ENCODE measurements at places on chromosomes 3 and 15.

- no peak for DNase-seq
Observed at GRCh38 chr3:27487383-27487782, 3.2 kb upstream of the SLC4A7 start.

- no peak for DNase-seq
Observed at GRCh38 chr3:182739619-182740018, 53.7 kb upstream of the ATP11B start.

DNA sequence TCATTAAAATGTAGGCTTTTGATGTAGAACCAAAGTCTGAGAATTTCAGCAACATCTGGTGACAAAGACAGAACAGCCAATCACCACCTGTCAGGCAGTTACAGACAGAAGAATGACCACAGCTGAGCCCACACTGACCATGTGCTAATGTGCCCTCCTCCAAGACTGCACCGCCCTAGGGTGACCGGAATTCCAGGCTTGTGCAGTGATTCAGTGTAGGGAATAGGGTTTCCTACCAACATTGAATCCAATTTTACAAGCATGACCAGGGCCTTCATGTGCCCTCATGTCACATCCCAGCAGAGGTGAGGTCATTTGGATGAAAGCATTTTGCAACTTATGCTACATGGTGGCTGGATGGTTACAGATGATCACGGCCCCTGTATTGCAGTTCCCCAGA is 412.5 kb downstream of the SOX2 start:
- no peak for DNase-seq

- DNase-seq, result no peak
Observed at GRCh38 chr3:190718671-190719070, 143.8 kb downstream of the GMNC start.

DNA sequence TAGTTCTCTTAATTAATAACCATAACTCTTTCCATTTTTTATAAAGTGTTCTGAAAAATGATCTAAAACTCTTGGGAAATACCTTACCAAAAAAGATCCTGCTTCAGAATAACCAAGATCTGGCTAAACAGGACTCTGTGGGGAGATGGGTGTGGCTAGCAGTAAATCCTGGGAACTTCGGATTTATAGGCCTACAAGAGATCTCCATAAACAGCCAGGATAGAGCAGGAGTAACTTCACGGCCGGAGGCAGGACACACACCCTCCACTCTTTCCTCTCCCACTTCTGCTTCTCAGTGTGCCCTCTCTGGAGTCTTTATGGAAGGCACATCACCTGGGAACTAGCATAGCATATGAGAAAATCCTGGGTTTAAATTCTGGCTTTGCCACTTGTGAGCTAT is 309.4 kb upstream of the SOX2 start:
- no peak for DNase-seq

DNA sequence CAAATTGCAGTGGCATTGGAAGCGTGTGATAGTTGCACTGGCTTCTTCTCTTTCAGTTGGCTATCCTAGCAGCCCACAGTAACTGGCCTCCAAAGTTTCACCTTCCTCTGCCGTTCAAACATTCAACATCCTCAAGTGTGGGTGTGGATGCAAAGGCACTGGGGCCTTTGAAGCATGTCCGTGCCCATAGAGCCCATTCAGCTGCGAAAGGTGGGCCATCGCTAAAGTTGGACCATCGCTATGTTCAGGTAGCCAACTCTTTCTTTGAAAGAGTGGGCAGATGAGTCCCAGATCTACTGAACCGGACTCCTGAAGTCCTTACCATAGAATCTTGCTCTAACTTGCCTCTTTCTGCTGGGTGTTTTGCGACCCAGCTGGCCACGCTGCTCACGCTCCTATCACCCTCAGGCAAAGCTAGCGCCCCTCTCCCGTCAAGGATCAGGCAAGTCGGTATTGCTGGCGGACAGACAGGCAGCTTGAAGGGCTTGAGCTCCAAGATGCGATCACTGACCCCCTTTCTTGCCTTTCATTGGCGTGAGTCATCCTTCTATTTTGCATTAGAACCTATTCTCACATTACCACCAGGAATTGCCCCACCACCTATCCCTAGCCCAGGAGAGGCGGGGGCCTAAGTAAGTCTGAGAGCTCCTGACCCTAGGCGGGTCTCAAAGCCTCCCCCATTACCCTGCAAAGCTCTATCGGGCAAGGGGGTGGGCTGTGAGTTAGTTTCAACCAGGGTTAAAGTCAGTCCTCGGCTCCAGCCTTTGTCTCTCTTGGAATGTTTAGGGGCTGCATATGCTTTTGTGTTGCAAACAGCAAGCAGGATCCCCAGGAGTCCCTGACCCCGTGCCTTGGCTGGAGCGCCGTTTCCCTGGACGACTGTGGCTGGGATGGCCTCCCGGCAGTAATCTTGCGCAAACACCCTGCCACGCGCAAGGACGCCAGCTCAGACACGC is 28.7 kb downstream of the ZIC4 start:
- no peak for DNase-seq

GRCh38 chr3:30167541-30168011 is 438.8 kb upstream of the TGFBR2 start:
- DNase-seq, result no peak

DNA sequence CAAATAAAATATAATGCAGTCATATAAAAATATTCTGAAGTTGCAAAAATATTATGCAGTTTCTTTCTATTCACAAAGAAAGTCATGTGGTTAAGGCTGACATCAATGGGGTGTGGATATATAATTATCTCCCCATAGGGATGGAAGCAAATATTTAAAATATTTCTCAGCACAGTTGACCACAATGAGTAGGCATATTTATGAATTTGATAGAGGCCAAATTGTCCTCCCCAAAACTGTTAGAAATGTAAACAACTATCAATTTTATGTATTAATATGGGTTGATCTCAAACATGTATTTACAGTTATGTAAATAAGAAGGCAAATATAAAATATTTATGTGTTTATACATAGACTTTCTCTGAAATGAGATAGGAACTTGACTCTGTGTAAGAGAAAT is 246.0 kb upstream of the CBLB start:
- no peak for DNase-seq

DNA sequence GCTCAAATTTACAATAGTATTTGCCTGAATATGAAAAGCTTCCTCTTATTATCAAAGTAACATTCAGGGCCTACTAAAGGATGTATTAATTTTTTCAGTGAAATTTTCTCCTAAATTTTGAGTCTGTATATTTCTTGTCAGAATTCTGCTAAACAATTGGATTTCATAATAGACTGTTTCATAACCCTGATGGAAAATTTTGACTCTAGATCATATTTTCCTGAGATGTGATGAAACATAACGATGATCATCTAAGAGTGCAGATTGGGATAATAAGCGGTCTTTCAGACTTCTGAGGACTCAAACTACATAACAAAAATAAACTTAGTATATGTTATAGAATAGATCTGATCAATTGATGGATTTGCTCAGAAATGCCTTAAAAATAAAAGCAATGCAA is 574.5 kb upstream of the TBL1XR1 start:
- DNase-seq, result no peak

GRCh38 chr15:89591834-89592233 is 16.6 kb downstream of the TICRR start:
- DNase-seq, result no peak

GRCh38 chr3:33482111-33482521 is 41.9 kb upstream of the UBP1 start:
- DNase-seq, result no peak

DNA sequence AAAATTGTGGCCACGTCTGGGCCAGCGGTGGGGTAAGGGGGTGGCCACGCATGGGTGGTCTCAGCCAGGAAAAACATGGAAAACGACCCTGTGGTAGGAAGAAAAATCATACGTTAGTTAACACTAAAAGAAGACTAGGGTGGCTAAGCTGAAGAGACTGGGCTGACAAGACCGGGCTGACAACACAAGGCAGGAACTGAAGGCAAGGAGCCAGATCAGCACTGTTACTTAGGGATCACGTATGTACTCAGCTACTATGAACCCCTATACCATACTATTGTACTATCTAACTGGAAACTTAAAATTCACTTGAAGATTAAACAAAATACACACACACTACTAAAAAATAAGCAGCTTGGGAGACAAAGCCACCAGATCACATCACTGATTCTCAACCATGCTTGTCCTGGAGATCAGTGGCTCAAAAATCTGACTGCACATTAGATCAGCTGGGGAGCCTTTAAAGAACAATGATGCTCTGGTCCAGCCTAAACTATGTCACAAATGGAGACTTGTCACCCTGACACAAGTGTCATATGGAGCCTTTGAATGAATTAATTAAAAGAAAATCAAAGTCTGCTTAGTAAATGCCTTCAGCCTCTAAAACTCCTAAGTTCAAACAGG is 442.2 kb downstream of the SHQ1 start:
- no peak for DNase-seq

- no peak for DNase-seq
Observed at GRCh38 chr15:33655488-33655887, 312.8 kb upstream of the CHRM5 start.

GRCh38 chr3:121894301-121894990 is at the start of gene SLC15A2:
SLC15A2 (plus strand) TSS chr3:121894401; CDS start chr3:121894477, 76 bp downstream.
- no peak for DNase-seq

GRCh38 chr15:72939514-72940228 is 112.6 kb upstream of the NEO1 start:
- DNase-seq, result no peak

GRCh38 chr3:50212502-50212901 is 7.4 kb downstream of the SLC38A3 start:
- DNase-seq, result no peak

GRCh38 chr3:172786036-172786435 is 35.5 kb downstream of the ECT2 start:
- DNase-seq, result no peak

- no peak for DNase-seq
Observed at GRCh38 chr3:120688121-120688520, 6.1 kb upstream of the HGD start.

GRCh38 chr15:89852342-89852995 is 37.8 kb upstream of the ANPEP start:
- no peak for DNase-seq

DNA sequence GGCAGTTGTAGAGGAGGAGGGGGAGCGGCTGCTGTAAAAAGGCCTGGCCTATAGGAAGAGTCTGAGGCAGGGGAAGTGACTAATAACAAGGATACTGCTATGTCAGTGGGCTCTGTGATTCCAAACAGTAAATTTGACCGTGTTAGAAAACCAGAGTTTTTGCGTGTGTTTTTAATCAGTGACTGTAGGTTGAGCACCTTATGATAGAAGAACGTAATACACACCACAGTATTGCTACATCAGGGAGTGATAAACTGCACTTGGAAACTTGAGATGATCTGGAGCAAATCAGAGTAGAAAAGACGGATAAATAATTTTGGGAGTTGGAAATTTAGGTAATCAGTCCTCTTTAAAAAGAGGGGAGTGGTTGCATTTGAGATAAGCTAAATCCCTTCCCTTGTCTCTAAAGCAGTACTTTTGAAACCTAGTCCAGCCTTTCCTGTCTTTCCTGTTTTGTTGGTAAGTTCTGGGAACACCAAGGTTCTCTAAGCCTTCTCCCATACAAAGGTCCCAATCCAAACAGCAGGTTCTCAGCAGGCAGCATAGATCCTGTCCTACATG is 130.5 kb upstream of the NR2E3 start:
- no peak for DNase-seq

GRCh38 chr3:117016378-117016777 is 306.8 kb downstream of the TUSC7 start:
- DNase-seq, result no peak

DNA sequence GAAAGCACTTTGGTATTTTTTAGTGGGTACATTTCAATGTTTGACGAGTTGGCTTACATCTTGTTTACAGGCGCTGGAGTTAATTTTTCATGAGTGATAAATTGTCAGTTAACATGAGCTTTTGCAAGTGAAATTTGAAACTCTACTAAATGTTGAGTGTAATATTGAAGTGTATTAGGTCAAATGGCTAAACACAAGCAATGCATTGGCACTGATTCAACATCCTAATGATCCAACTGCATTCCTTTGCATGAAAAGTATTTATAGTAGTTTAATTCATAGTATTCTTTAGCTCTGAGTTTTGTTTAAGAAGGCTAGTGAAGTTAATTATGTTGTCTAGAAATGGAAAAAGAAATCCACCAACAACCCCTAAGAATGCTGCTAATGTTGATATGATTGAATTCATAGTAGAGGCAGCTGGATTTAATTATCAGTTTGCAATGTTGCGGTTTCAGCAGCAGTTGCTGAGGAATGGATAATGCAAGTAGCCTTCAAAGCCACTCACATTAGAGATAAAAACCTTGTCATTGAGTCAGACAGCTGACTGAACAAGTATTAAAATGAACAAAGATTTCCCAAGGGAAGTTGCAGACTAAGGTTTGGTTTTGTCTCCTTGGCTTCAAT is 245.6 kb upstream of the GOLIM4 start:
- DNase-seq, result no peak

DNA sequence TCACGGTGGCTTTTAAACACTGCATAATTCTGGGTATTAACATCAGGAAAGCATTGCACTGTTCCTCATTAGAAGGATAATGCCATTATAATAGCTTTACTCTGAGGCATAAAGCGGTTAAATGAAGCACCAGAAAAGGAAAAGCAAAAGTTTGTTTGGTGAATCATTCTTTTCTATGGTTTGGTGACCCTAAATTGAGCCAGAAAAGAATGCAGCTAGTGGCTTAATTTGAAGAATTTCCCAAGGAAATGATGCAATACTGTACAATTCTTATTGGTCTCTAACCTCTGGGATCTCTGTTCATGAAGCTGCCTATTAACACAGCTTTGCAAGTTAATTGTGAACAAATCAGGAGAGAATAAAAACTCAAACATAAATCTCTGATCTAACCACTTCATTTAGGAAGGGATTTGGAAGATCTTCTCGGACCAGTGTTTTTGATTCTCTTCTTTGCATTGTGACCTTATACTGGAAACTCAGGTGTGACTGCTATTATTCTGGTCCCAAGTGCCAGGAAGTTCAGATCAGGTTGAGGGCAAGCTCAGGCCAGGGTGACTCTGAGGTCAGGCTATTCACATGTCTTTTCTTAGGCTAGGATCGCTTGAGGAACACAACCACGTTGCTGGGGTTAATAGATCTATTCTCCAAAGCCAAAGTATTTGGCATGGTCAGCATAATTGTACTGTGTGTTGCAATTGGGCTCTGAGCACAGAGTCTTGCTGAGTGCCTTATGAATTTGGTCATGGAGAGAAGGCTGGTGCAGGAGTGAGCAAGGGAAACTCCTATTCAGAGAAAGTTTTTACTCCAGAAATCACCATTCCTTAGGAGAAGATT is 11.3 kb upstream of the DLG1 start:
- DNase-seq, result no peak

DNA sequence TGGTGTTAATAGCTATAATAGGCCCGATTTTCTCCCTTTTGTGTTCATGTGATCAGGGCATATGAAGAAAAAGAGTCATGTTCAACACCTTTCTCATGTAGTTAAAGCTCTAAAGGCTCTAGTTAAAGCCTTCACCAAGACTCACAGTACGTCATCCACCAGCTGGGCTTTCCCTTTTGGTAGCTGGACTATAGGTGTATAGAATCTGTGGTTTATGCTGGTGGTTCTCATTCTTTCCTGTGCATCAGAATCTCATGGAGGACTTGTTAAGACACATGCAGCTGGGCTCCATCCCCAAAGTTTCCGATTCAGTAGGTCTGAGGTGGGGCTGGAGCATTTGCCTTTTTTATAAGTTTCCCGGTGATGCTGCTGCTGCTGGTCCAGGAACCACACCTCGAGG is 31.0 kb downstream of the CFAP91 start:
- no peak for DNase-seq

- DNase-seq, result peak; percentile 8
Observed at GRCh38 chr15:70853318-70853972, 512 bp downstream of the LARP6 start.

GRCh38 chr3:65238652-65239051 is 550.9 kb upstream of the ADAMTS9 start:
- no peak for DNase-seq

- DNase-seq, result no peak
Observed at GRCh38 chr3:96430079-96430478, 384.3 kb upstream of the EPHA6 start.
